LHCN-M2 (cell line): ENCODE measurements at places on chromosomes 12 and 14. TPM values are rescaled to one million over a fixed set of nuclear protein-coding genes. Genes with fewer than 3 reads are reported as not detected.

Gene CLEC1B
- total RNA-seq: not detected in 2 replicates

Gene SSTR1
- 6.9 and 7.7 TPM in 2 replicates for total RNA-seq

Gene ERBB3
- 1.7 TPM in 1 of 2 replicates, not detected in the other for total RNA-seq

- no peak for DNase-seq
Measured at GRCh38 chr12:89416049-89416792, 63.9 kb upstream of the DUSP6 start.

GRCh38 chr12:62522984-62523383 lies 56.4 kb downstream of the MON2 start:
- peak; percentile 11 for DNase-seq

GRCh38 chr12:42442311-42442759 lies 116.4 kb downstream of the PPHLN1 start:
- DNase-seq: no peak

DNA sequence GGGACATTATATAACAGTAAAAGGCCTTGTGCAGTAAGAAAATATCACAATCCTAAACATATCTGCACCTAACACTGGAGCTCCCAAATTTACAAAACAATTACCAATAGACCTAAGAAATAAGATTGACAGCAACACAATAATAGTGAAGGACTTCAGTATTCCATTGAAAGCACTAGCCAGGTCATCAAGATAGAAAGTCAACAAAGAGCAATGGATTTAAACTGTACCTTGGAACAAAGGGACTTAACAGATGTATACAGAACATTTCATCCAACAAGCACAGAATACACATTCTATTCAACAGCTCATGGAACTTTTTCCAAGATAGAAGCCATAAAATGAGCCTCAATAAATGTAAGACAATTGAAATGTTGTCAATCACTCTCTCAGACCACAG lies 209.5 kb upstream of the ARHGAP5 start:
- no peak for DNase-seq

GRCh38 chr12:13223941-13224340 lies 27.4 kb downstream of the EMP1 start:
- no peak for DNase-seq

DNA sequence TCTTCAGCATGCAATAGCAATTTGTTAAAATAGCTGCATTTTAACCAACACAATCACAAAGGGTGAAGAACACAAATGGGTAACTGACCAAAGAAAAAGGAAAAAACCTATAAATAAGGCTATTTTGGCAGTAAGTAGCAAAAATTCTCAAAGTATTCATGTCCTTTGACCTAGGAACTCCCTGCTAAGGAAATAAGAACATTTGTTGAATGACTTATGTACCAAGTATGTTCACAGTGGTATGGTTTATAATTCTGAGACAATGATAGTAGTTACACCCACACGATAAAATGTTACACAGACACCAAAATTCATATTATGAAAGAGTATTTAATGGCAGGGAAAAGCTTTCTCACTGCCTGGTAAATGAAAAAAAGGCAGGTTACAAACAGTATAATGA lies 16.9 kb downstream of the CCDC88C start:
- DNase-seq: peak; percentile 4

DNA sequence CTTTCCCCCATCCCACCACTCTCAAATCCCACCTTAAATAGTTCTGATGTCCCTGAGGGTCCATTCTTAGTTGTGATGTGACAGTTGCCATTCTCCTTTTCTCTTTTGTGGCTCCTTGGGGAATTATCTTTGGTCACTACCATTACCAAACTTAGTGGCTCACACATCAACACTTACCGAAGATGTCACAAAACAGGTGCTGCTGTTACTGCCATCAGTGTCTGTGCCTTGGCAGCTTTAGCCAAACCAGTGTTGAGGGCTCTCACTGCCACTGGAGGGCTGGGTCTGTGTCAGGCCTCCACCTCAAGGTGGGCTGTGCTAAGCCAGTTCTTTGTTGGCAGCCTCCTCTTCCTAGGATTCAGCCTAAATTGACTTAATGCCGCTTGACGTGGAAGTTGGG lies 144.0 kb downstream of the MYRFL start:
- DNase-seq: no peak

DNA sequence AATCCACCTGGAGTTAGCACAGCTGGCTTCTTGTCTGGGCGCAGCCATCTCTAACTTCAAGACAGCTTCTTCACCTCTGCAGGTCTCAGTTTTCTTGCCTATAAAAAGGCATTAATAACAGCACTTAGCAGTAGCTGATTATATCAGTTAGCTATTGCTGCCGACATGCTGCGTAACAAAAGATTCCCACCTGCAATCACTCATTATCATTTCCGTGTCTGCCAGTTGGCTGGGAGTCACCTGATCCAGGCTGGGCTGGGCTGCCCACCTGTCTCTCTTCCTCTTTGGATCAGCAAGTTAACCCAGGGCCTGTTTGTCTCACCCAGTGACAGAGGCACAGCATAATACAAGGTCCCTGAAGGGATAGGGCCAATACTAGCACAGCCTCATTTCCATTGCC lies 109.7 kb downstream of the SCARB1 start:
- DNase-seq: no peak

- DNase-seq: no peak
Measured at GRCh38 chr14:101498526-101498860, 62.8 kb upstream of the DIO3 start.
